ENCODE measurements at places on chromosomes 6 and 20.
A peak's percentile ranks its signal among the peaks of the same experiment; 100 is the strongest.

- no peak for DNase-seq
Observed at GRCh38 chr6:159445351-159445750, 247.7 kb downstream of the SOD2 start.

- DNase-seq, result no peak
Observed at GRCh38 chr6:36703982-36704381, 6.4 kb downstream of the RAB44 start.

- DNase-seq, result no peak
Observed at GRCh38 chr20:23156170-23156841, 70.2 kb upstream of the CD93 start.

GRCh38 chr6:44800171-44800783, 412.8 kb downstream of the CDC5L start:
- DNase-seq, result peak; percentile 28

GRCh38 chr6:43378631-43379030, 9.2 kb upstream of the ZNF318 start:
- no peak for DNase-seq

- DNase-seq, result peak; percentile 13
Observed at GRCh38 chr6:136129365-136129764, 120.7 kb downstream of the MTFR2 start.

DNA sequence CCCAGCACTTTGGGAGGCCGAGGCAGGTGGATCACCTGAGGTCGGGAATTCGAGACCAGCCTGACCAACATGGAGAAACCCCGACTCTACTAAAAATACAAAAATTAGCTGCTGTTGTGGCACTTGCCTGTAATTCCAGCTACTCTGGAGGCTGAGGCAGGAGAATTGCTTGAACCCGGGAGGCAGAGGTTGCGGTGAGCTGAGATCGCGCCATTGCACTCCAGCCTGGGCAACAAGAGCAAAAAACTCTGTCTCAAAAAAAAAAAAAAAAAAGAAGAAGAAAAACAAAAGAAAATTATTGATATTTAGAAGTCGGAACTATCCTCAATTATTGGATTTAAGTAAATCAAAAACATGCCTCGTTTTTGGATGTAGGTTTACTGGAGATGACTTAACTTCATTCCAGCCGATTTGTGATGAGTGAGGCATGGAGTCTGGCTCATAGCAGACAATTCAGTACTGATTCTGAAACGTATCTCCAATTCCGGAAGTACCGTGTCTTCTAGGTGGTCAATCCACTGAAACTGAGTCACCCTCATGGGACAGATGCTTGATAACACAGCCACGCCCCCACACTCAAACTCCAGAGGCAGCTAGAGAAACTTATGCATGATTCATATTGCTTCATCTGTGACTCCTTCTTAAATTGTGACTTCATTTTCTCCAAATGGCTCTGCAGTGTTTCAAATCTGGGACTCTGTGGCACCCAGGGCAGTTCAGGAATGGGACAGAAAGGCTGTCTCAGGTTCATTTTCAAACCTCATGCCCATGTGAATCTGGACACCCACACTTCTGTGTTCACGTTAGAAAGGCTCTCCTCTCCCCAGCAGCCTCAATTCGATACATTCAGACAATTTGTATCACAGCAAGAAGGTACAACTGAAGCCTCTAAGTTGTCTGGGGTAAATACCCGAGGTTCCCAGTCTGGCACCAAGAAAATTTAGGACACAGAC, 110.4 kb upstream of the ARMC2 start:
- no peak for DNase-seq

- no peak for DNase-seq
Observed at GRCh38 chr6:106146852-106147351, 60.8 kb downstream of the PRDM1 start.

- DNase-seq, result no peak
Observed at GRCh38 chr20:33407251-33407650, 5.9 kb upstream of the CDK5RAP1 start.

GRCh38 chr6:72703093-72703492, 81.2 kb downstream of the KCNQ5 start:
- DNase-seq, result no peak

DNA sequence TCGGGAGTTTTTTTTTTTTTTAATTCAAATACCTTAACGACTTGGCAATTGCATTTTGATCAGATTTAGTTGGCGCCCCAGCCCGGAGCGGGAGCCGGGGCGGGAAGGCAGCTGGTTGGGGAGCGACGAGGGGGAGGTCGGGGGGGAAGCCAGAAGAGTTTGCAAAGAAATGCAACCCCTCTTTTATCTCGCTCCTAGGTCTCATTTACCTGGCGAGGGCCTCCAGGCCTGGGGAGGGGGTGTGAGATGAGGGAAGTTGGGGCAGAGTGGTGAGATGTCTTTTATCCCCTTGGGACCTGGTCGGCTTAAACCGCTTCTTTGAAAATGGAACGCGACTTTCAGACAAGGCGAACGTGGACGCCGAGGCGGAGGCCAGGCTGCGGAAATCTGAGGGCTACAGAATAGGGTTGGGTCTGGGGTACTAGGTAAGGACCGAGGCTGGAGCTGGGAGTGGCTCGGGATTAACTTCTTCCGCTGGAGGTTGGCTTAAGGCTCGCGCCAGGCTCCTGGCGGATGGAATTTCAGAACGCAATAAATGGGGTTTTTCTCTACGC, 40.3 kb downstream of the NCR2 start:
- no peak for DNase-seq

GRCh38 chr6:169575365-169575764, 126.5 kb downstream of the WDR27 start:
- DNase-seq, result no peak

DNA sequence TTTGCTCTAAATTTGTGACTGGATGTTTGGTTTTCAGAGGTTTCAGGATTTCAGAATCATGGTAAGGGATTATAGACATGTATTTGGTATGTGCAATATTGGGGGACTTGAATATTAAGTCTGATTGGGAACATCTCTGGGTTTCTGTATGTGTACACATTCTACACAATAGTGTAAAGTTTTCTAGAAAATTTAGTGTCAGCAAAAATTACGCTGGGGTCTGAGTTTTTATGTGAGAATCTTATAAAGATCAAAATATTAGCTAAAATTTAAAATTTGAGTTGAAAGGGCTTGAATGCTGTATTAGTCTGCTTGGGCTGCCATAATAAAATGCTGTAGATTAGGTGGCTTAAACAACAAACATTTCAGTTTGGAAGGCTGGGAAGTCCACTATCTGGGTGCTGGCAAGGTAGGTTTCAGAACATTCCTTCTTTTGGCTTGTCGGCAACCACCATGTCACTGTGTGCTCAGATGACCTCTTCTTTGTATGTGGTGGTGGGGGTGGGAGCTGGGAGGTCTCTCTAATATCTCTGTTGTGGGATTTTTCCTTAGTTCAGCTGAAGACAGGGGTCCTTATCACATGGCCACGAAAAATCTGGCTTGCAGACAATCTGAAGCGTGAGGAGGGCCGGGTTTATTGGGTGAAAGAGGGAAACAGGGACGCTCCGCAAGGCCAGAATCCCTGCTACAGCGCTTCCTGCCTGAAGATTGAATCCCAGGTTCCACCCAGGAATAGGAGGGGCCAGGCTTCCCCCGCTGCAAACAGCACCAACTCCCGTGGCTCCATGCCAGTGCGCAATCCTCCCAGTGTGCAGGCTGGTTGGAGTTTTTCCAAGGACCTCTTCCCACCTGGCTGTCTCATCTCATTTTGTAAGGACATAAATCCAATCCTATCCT, 299.7 kb downstream of the PLCB1 start:
- no peak for DNase-seq

GRCh38 chr20:41078329-41078728, 49.7 kb downstream of the TOP1 start:
- DNase-seq, result peak; percentile 20

- DNase-seq, result no peak
Observed at GRCh38 chr6:147459780-147460179, 48.7 kb upstream of the SAMD5 start.

DNA sequence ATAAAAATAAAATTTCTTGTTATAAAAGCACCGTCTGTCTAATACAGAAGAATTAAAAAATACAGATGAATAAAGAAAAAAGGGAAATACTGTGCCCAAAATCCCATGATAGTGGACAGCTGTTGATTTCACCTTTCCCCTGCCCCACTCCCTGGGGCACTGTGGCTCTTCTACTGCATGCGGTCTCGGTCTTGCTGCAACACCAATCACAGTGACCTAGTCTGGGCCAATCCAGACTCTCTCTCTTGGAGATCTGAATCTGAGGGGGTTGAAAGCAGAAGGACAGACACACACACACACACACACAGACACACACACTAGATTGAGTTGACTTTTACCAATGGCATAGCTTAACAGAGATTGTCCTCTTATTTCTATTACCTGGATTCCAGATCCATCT, 70.5 kb upstream of the FYN start:
- DNase-seq, result no peak

GRCh38 chr6:12899046-12899833, 182.7 kb downstream of the PHACTR1 start:
- no peak for DNase-seq

DNA sequence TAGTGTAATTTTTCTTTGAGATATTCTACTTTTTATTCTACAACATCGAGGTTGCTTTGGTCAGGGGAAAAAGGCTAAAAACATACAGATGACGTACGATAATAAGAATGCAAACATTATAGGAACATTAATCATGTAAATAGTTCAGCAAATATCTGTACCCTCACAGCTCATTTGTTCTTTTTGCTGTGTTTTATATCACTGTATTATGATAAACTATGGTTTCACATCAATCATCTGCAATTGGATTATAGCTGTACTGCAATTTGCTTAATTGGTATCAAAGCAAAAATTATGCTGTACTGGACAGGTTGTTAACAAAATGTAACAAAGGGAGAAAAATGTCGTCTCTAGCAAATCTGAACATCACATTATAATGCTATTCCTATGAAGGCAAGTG, 597.1 kb downstream of the EPHA7 start:
- DNase-seq, result no peak

- DNase-seq, result no peak
Observed at GRCh38 chr20:32454164-32455145, 96.3 kb downstream of the ASXL1 start.

DNA sequence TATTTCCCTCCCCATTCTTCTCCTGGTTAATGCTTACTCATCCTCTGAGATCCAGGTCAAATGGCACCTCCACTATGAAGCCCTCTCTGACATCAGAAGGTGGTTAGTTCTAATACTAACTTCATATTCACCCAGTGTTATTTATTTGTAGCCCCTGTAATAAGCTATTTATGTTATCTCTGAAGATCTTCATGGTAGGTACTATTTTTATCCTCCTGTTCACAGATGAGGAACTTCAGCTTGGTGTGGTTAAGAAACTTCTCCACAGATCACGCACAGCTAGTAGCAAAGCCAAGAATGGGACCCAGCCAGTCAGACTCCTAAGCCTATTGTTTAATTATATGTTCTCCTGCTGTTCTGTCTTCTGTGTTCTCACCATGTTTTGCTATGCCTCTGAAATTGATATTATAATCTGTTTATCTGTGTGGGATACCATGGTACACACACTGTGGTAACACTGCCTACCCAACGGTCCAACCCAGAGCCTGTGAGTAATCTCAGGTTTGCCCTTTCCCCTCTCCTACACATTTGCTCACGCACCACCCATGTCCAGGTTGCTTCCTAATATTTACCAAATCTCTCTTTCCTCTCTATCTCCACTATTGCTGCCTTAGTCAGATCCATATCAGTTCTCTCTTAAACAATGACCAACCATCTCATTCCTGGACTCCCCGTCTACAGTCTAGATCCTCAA, 98.4 kb downstream of the IPCEF1 start:
- no peak for DNase-seq

DNA sequence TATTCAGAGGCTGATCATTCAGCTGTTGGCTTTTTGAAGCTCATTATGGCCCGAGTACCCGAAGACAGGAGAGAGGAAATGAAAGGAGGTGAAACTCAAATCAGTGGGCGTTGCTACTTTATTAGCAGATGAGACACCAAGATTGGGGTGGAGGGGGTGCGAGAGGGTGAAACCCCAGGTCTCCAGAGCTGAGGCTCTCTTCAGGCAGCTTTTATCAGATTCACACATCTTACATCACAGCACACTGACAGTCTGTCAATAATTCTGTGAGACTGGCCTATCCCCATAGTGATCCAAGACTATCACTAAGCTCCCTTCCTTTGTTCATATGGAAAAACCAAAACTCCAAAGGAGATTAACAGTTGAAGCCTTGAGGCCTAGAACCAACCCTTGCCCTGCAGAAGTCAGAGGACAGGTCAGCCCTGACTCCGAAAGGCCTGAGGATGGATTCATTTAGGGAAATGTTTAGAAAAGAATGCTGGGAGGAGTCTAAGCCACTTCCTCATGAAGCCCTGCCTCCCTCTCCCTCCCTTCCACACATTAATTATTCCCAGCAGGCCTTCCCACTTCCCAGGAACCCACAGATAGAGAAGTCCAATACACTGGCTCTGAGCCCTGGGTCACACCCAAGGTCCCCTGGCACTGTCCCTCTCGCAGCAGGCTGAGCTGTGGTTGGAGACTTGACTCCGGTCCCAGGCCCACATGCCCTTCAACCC, 23.2 kb downstream of the TRERF1 start:
- no peak for DNase-seq

- DNase-seq, result no peak
Observed at GRCh38 chr6:166516251-166516884, 70.1 kb downstream of the RAMACL start.

GRCh38 chr20:63258781-63259180, 4.5 kb upstream of the NKAIN4 start:
- DNase-seq, result no peak

DNA sequence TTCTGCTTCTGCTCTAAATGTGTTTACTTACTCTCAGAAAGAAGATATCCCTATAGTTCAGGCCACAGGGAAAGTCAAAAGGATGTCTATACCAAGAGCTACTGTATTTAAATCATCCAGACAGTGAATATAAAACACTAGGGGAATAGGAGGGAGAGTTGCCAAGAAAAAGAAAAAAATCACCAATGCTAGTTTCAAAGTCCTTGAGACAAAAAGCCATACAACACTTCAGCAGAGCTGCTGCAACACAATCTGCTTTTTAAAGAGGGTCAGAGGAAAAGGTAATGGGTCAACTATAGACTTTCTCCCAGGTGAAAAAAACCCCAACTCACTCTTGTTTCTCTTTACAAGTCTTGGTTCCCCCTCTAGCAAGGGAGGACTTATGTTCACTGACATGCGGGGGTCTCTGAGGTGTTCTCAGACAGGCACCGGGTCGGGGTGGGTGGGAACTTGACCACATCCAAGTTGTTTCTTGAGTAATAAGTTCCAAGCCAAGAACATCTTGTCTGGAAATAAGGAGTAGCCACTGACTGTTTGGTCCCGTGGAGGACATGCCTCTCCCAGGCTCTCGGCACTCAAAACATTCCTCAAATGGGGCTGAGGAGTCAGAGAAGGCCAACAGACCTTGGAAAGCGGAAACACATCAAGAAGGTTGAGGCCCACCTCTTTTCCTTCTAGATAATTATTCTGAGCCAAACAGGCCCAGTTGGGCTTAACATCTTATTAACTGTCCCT, 47.7 kb downstream of the GJA10 start:
- DNase-seq, result no peak

DNA sequence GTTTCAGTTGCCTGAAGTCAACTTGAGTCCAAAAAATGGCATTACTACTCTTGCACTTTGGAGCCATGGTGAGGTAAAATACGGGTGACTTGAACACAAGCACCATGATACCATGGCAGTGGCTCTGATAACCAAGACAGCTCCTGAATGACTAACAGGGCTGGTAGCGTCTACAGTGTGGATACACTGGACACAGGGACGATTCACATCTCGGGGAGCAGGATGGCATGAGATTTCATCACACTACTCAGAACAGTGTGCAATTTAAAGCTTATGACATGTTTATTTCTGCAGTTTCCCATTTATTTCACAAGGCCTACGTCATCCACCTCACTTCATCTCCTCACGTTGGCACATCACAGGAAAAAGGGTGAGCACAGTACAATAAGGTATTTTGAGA, 950.9 kb downstream of the KIF16B start:
- no peak for DNase-seq

GRCh38 chr6:123519189-123519505, 117.6 kb downstream of the TRDN start:
- no peak for DNase-seq
